ENCODE measurements at places on chromosomes 6 and 20. TPM values are rescaled to one million over a fixed set of nuclear protein-coding genes. Genes with fewer than 3 reads are reported as not detected.

Gene ZSWIM3
- 9.4 TPM for total RNA-seq

Gene PAK5
- total RNA-seq = not detected

Gene C20orf96
- total RNA-seq = 2.2 TPM

Gene PARD6B
- total RNA-seq = 0.26 TPM

Gene SLPI
- total RNA-seq = 0.69 TPM

Gene F13A1
- total RNA-seq = not detected

Gene ENPP3
- total RNA-seq = 0.34 TPM

Gene MOG
- not detected for total RNA-seq

Gene CCN2
- total RNA-seq = 256 TPM

Gene PRKN
- total RNA-seq = 3.1 TPM

Gene LY6G6F
- not detected for total RNA-seq

Gene KIF3B
- total RNA-seq = 37.0 TPM

Gene WFDC2
- not detected for total RNA-seq

Gene C6orf141
- total RNA-seq = 56.2 TPM

Gene NELFCD
- 60.6 TPM for total RNA-seq

Gene GRM1
- 0.09 TPM for total RNA-seq

Gene KIF25
- not detected for total RNA-seq

Gene LKAAEAR1
- not detected for total RNA-seq

Gene SLC17A3
- total RNA-seq = not detected
